ENCODE measurements at places on chromosomes 5 and 9.

GRCh38 chr9:112033237-112034215, 136.9 kb downstream of the UGCG start:
- no peak for DNase-seq

DNA sequence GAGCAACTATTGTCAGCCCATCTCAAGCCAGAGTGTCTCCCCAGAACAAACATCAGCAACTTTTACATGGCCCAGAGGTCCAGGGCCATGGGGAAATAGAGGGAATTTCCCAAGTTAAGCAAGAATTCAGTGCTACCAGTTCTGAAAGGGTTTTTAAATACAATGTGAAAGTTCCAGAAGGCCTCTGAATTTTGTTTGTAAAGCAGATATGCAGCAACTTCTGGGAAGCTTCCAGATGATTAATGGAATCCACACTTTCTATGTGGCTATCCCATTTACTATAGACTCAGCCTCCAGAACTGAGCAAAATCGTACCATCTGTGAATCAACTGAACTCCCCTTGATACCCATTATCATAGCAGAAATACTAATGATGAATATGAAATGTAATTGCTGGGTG, 93.8 kb downstream of the FEM1C start:
- no peak for DNase-seq

GRCh38 chr5:138793575-138793974, 40.4 kb downstream of the CTNNA1 start:
- DNase-seq = no peak

DNA sequence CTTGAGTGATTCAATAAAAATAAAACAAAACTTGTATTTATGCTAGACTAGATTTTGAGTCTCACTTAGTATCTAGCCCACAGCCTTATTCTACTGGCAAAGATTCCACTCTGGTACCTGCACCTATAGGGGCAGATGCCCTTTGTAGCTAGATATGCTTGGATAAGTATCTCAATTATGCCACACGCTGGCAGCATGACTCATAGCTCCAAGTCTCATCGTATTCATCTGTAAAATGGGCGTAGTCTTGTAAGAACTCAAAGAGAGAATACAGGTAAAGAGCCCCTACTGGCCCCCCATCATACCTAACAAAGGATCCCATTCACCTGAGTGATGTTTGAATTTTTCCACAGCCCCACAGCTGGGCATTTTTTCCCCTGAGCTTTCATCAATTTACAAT, 45.9 kb upstream of the ASTN2 start:
- no peak for DNase-seq

DNA sequence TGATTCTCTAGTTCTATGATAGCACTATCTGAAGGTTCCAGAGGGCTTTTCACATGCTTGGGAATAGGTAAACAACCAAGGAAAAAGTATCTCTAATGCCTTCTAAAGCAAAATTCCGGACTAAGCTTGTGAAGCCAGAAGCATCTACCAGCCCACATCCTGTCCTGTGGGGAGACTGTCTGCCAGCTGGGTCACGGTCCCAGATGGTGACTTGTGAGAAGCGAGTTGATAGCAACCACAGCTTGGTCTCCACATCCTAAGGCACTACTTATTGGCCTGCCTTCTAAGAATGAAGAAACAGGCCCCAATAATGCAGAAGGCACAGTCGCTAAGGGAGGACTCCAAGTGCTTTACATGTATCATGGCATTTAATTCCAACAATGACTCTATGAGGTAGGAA, 184.1 kb upstream of the ADRA1B start:
- DNase-seq = no peak

- DNase-seq = no peak
These were observed 67.0 kb upstream of the NMUR2 start for GRCh38 chr5:152472083-152472482.

- DNase-seq = no peak
These were observed 11.3 kb downstream of the TMEM250 start for GRCh38 chr9:136107155-136107952.

DNA sequence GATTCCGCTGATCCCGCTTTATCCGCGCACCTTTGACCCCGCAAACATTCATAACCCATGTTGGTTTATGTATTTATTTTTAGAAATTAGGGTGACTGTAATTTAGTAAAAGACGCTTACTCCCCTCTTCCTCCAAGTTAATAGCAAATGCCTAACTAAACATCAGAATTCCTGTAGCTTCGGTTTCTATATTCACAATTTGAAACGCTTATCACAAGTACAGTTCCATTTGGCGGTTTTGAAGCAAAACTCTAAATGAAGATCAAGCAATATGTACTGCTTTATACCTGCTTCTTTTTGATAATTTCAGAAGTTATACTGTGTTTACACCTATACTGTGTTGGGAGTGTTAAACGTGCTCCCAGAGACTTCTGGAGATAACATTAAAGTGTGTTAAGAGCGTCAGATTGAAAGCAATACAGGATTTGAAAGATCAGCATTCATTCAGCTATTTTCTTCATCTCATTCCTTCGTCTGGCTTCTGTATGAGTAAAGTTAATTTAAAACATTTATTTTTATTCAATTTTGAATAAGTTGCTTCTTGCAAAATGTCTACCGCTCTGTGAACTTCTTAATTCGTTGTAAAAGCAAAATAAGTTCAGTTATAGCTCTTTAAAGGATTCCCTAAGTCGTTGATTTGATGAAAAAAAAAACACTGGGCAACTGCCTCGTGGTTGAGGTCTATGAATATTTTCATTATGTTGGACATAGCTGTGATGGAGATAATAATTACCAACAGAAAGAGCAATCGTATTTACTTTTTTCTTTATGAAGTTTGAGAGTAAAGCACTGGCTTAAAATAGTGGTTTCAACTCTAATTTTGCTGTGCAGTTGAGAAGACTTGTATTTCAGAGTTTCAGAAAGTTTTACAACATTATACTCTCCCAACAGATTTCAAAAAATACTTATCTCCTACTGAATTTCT, 2.5 kb downstream of the PRDM6 start:
- DNase-seq = no peak

DNA sequence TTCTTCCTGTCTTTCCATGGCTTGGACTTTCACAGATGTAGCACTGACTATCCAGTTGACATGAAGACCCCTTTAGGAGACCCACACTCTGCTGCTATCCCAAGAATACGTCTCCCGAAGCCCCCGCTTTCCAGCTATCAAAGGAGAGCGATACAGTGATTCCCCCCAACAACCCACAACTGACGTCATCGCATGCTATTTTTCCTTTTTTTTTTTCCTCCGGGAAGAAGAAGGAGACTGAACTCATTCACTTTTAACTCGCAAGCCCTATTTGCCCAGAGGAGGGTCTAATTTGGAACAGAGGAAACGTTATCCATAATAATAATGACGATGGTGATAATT, 2.1 kb downstream of the PAPPA start:
- no peak for DNase-seq

Data from AML-193 (cell line).